T-helper 1 cell treated with Interleukin-12 subunit alpha and Interleukin-12 subunit beta and Interleukin-4 antibody, amounts not matched to agents 30 ng/mL and 1 ng/mL, for 36 hours (primary cell): ENCODE measurements at places on chromosomes 2 and 18. TPM values are rescaled to one million over a fixed set of nuclear protein-coding genes. Genes with fewer than 3 reads are reported as not detected.

Gene GMCL1
- total RNA-seq: 26.6 and 30.4 TPM in 2 replicates

Gene KLHL30
- total RNA-seq: not detected in 2 replicates

Gene TRMT61B
- 14.9 and 17.5 TPM in 2 replicates for total RNA-seq

Gene CRACDL
- 0.98 and 1.2 TPM in 2 replicates for total RNA-seq
